Cerebellar cortex (tissue), 1 donor: ENCODE measurements at places on chromosomes 13 and 19.

DNA sequence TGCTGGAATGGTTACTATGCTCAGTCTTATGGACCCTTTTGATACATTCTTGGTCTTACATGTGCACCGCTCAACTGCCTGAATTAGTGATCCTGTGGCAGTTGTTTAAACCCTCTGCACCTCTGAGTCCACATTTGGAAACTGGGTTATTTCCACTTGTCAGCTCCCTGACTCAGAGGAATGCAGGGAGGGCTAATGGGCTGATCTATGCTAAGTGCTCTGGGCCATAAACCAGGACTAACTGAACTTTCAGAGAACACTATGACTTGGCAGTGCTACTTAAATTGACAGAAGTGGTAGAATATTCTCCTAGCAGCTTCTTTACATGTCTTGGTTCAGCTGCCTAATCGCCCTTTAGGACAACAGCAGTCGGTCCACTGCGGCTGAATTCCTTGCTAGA lies 26.8 kb upstream of the MED4 start:
- DNase-seq = no peak

- DNase-seq = no peak
Measured at GRCh38 chr19:48398102-48398374, 4.6 kb downstream of the GRIN2D start.

DNA sequence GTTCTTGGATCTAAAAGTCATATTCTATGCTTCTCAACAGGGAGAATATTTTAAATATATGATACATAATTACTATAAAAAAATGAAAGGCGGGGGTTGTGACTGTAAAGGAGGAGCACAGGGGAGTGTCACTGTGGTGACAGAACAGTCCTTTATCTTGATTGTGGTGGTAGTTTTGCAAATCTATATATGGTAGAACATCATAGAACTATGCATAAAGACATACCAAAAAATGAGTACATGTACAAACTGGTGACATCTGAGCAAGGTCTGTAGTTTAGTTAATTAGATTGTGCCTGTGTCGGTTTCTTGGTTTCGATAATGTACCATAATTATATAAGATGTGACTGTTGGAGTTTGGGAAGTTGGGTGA lies 38.7 kb upstream of the GARRE1 start:
- no peak for DNase-seq

DNA sequence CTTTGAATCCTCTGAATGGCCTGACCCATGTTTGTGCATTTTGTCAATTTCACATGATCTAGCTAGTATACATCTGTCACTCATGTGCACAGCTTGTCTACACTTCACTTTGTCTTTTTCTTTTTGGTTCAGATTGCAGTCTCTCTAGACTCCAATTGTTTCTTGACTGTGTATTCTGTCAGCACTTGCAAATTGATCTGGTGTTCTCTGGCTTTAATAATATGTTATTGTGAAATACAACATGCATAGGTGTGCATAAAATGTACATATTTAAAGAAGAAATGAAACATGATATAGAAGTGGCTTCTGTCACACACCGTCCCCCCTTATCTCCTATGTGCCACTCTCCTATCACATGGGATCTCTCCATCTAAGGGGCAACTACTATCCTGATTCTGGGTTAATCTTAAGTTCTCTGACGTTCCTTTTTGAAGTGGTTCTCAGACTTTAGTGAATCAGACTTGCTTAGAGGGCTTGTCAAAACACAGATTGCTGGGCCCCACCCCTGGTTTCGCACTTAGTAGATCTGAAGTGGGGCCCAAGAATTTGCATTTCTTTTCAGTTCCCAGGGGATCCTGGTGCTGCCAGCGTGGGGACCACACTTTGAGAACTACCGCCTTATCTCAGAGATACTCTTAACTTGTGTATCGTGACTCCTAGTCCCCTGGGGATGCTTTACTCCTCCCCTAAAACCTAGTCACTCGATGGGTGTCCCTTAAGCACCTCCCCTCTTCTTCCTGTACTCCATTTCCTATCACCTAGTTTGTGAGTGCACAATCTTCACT lies 5.8 kb downstream of the KRTDAP start:
- DNase-seq = no peak

GRCh38 chr19:43438291-43439031 lies 23.8 kb downstream of the TEX101 start:
- no peak for DNase-seq

GRCh38 chr19:58397533-58398037 lies 2.1 kb downstream of the RNF225 start:
- peak; percentile 31 for DNase-seq

DNA sequence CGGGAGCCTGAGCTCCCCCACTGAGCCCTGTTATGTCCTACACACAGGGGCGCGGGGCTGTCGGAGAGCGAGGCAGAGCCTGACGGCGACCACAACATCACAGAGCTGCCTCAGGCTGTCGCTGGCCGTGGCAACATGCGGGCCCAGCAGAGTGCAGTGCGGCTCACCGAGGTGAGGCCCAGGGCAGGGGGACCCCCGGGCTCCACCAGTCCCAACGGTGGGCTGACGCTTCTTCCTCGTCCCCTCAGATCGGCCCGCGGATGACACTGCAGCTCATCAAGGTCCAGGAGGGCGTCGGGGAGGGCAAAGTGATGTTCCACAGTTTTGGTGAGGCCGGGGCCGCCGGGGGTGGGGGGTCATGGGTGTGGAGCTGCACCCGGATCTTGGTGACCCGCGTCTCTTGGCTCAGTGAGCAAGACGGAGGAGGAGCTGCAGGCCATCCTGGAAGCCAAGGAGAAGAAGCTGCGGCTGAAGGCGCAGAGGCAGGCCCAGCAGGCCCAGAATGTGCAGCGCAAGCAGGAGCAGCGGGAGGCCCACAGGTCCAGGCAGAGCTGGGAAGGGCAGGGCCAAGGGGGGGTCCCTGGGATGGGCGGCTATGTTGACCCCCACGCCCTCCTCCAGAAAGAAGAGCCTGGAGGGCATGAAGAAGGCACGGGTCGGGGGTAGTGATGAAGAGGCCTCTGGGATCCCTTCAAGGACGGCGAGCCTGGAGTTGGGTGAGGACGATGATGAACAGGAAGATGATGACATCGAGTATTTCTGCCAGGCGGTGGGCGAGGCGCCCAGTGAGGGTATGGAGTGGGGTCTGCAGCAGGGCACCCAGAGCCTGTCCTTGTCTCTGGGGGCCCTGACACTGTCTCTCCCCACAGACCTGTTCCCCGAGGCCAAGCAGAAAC lies 1.2 kb upstream of the P2RY11 start:
- no peak for DNase-seq
